Ureter (tissue), 1 donor: ENCODE measurements at places on chromosomes 16 and 17. TPM values are rescaled to one million over a fixed set of nuclear protein-coding genes. Genes with fewer than 3 reads are reported as not detected.
A peak's percentile ranks its signal among the peaks of the same experiment; 100 is the strongest.

KRTAP3-1 gene
- total RNA-seq, result not detected

DNA sequence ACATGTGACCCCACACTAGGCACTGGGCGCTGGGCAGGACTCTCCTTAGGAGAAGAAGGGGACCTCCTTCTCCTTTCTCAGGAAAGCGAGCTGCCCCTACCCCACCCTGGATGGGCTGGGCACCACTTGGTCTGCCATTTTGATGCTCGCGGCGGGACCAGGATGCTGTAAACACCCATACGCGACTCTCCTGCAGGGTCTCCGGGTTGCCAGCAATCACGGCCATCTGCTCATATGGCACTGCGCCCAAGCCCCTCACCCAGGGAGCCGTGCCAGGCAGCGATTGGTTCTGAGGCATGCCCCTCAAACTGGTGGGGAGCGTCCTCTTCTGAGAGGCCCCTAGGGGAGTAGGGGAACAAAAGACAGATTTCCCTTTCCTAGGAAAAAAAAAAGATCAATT is 99.0 kb downstream of the C16orf78 start:
- peak; percentile 29 for DNase-seq

DNA sequence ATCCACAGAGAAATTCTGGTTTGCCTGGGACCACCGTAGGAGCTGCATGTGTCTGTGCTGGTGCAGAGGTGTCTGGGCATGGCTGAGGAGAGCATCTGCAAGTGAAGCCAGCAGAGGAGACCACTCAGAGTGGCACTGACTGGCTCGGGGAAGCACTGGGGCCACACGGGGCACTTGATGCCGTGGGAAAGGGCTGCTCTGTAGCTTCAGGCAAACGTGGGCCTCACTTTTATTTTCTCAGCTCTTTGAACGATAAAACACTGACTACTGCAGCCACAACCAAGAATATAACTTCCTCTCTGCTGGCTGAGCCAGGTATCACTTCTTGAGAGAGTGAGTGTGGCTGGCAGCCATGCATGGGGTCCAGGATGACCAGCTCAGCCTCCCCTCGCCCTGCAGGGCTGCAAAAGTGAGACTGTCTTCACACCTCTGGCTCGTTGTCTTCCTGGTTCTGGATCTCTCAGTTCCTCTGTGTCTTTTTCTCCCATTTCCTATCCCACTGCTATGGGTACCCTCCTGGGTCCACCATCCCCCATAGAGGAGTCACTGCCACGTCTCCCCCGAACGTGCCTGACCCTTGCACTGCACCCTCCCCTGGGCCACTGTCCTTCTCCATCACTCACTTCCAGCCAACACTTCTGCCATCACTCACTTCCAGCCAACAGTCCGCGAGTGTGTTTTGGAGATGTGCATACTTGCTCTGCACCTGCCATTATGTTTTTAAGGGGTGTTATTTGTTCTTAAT is 201.4 kb upstream of the CHMP6 start:
- no peak for DNase-seq

GRCh38 chr17:49494986-49495841 is at the start of gene NGFR:
TSS of gene NGFR (plus strand) at chr17:49495293. CDS start at chr17:49495418, 125 bp downstream.
- no peak for DNase-seq

DNA sequence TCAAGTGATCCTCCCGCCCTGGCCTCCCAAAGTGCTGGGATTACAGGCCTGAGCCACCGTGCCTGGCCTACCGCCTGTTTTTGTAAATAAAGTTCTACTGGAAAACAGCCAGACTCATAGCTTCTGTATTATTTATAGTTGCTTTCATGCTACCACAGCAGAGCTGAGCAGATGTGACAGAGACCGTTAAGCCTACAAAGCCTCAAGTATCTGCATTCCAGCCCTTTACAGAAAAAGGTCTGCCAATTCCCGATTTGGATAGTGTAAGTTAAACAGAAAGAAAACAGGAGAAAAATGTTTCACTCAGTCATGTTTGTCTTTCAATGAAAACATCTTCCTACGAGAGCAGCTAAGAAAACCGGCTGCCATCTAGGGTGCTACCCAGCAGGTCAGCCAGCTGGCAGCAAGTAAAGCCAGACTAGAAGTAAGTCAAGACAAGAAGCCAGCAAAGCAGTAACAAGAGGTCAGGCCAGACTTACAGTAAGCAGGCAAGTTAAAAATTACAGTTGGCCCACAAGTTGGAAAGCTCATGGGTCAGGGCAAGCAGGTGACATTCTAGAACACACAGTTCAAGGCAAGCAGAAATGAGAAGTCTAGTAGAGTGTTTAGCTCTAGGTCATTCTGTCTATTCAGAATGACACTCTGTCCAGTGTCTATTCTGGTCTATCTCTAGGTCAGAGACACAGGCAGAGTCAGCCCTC is 17.7 kb downstream of the NCBP3 start:
- DNase-seq, result no peak

- no peak for DNase-seq
Measured at GRCh38 chr17:57067162-57067561, 17.9 kb upstream of the AKAP1 start.

SECTM1 gene
- 12.6 TPM for total RNA-seq

DNA sequence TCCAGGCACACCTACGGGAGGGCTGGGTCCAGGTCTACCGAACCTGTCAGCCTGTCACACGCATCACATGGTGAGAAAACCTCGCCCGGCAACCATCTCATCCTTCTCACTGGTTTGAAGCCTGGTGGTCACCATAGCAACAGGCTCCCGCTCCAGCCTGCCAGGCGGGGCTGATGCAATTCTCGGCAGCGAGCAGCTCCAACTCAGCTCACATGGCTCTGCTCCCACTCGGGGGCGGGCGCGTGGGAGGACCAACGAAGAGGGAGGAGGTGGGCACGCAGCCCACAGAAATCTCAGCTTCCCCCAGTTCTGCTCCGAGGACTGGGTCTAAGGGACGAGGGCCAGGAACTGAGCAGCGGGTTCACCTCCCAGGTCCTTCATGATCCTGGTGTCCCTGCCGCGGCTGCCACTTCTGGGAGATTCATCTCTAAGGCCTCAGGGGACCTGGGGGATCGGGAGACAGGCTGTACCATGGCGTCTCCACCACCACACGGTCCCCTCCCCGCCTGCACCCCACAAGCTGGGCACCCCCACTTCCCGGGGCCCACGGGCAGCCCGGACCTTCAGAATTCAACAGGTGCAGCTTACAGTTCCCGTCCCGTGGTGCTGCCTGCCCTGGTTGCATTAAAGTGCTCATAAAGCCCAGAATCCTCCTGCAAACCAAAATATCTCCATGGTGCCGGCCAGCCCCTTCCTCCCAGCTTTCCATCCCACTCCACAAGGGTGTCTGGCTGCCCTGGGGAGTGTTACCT is 25.8 kb downstream of the ABR start:
- peak; percentile 60 for DNase-seq

GRCh38 chr17:3659541-3660111 is 8.8 kb downstream of the TAX1BP3 start:
- peak; percentile 82 for DNase-seq

- DNase-seq, result no peak
Measured at GRCh38 chr17:9364837-9365430, 210.7 kb downstream of the STX8 start.

B4GALNT2 gene
- 0.05 TPM for total RNA-seq

ZP2 gene
- total RNA-seq, result not detected

- DNase-seq, result no peak
Measured at GRCh38 chr17:14428648-14429029, 127.8 kb downstream of the HS3ST3B1 start.

KLHL10 gene
- total RNA-seq, result 0.44 TPM

GRCh38 chr17:76640550-76641380 is 2.8 kb downstream of the ST6GALNAC1 start:
- DNase-seq, result no peak

PPM1D gene
- 10.0 TPM for total RNA-seq

DNA sequence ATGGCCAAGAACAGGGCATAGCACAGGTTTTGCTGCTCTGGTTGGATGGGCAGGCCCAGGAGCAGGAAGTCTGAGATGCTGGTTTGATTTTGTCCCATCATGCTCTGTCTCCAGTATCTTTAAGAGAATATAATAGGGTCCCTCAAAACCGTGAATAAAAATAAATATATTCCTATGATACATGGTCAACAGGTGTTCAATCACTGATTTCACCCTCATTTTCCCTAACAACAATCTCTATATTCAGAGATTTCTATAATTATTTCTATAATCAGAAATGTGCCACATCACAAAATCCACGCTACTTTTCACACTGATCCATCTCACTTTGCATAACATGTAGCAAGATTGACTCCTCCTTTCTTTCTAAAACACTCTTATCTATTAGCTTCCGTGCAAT is at the start of gene OR1E2:
TSS of gene OR1E2 (minus strand) at position 101 of the 400 bp plus-strand sequence. CDS start at position 101, 0 bp downstream.
- no peak for DNase-seq

DNA sequence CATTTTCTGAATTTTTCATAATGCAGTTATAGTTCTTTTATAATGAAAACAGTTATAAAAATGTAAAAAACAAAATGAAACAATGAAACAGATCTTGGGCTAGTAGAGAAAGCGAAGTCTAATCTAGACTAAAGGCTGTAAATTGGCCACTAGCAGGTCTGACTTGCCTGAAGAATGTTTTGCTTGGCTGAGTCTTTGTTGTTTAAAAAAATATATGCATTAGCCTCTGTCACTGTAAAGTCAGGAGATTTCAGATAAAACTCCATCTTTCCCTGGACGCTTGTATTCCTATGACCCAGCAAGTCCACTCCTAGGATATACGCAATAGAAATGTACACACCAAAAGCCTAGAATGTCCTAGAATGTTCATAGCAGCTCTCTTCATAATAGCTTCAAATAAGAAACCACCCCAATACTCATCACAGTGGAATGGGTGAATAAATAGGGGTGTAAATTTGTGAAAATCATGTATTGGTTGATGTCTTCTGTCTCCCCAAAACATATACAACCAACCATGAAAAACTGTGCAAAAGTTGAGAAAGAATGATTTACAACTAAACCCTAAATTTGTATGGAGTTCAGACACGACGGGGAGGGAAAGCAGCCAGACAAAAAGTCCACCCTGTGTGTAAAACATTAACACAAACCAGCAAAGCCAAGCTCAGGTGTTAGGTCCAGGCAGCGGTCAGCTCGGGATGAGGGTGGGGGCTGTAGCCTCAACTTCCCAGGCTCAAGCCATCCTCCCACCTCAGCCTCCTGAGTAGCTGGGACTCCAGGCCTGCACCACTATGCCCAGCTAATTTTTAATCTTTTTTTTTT is 37.7 kb upstream of the MEAK7 start:
- DNase-seq, result no peak
